ENCODE measurements at places on chromosomes 3 and 15.

DNA sequence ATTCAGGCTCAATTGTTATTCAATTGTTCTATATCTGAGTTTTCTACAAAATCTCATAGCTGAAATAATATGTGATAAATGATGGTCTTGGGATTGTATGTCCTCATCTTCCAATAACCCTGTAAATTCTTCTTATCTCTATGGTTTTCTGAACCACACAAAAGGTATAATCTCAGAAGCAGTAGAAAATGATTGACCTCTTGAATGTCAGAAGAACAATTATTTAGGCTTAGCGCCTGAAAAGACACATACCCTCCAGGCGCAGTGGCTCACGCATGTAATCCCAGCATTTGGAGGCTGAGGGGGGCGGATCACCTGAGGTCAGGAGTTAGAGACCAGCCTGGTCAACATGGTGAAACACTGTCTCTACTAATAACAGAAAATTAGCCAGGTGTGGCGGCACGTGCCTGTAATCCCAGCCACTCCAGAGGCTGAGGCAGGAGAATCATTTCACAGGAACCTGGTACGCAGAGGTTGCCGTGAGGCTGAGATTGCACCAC lies 288.0 kb upstream of the TBC1D5 start:
- DNase-seq, result no peak

DNA sequence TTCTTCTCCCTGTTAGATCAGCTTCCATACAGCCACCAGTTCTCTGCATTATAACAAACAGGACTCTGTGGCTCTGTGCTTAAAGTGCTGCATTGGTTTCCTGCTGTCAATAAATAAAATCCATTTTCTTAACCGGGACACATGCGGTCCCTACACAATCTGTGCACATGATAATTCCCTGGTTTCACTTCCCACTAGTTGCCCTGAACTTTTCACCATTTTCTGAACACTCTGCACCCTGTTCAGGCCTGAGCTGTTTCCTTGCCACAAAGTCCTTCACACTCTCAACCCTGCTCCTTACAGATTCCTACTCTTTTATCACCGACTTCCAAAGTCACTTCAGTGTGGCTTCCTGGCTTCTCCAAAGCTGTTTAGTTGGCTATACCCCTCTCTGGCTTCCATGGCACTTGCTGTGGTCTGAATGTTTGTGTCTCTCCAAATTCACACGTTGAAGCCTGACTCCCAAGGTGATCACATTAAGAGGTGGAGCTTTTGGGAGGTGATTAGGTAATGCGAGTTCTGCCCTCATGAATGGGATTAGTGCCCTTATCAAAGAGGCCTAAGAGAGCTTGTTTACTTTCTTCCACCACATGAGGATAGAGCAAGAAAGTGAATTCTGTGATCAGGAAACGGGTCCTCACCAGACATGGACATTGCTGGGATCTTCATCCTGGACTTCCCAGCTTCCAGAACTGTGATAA lies 233.4 kb downstream of the CHST2 start:
- DNase-seq, result no peak

- no peak for DNase-seq
These were observed 12.2 kb upstream of the POLR2M start for GRCh38 chr15:57694279-57694678.

- DNase-seq, result no peak
These were observed 35.5 kb downstream of the FAH start for GRCh38 chr15:80188251-80188650.

GRCh38 chr15:62809968-62810260 lies 232.6 kb upstream of the TPM1 start:
- no peak for DNase-seq

- DNase-seq, result no peak
These were observed 111.9 kb downstream of the MECOM start for GRCh38 chr3:169551646-169552045.

DNA sequence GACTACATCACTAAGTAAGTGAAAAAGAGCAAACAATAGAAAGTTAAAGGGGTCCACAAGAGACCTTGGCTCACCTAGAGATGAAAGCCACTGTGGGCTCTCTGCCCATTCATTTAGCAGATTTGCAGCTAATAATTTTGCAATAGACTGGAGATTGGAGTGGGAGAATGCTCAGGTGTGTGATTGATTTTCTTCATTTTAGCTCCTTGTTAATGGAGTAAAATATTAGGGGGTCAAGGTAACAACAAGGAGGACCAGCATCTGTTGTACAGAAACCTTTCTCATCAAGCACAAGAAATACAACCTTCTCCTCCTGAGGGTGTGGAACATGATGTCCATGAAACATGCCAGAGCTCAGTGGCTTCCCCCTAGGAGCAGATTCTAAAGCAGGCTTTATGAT lies 63.2 kb downstream of the TMEM266 start:
- no peak for DNase-seq

All from stimulated activated CD4-positive, alpha-beta T cell treated with anti-CD3 and anti-CD28 coated beads, Interleukin-1b, Interleukin-23, amount 100 ng/mL, for 4 hours (primary cell).